ENCODE measurements at places on chromosomes 7 and 10.
A peak's percentile ranks its signal among the peaks of the same experiment; 100 is the strongest.

GRCh38 chr7:69714886-69715576 is 116.8 kb downstream of the AUTS2 start:
- no peak for DNase-seq

DNA sequence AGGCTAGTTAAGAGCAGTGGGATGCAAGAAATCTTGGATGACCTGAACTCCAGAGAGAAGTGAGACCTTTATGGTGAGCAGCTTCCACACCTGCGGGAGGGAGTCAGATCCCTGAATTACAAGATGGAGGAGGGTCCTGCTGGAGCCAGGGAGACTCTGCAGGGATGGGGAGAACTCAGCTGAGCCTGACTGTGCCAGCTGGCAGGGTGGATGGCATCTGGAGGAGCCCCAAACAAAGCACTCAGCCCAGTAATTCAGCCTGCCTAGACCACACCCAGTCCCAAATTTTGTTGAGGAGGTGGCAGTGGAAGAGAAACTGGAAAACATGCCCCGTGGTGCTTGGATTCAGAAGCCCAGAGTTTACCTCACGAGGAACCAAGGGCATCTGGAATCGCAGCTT is 208.2 kb downstream of the WDR11 start:
- DNase-seq: peak; percentile 15

GRCh38 chr10:98533746-98534445 is 87.2 kb upstream of the HPS1 start:
- DNase-seq: no peak

GRCh38 chr7:142904128-142904527 is 18.6 kb upstream of the TRPV6 start:
- DNase-seq: no peak

- no peak for DNase-seq
Observed at GRCh38 chr7:106347229-106347833, 62.5 kb upstream of the NAMPT start.
